ENCODE measurements at places on chromosomes 6 and 20.

DNA sequence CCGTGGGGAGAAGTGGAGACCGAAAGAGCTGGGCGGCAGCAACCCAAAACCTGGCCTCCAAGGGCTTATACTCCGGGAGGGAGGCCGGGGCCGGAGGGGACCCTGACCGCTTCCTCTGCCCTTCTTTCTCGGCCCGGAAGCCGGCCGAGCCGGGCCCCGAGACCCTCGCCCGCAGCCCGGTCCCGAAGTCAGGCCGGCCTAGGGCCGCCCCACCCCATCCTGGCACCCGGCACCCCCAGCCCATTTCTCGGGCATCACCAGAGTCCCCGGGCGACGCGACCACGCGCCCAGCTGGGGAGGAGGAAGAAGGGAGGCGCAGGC, 572 bp upstream of the ZDHHC14 start:
- DNase-seq = no peak

DNA sequence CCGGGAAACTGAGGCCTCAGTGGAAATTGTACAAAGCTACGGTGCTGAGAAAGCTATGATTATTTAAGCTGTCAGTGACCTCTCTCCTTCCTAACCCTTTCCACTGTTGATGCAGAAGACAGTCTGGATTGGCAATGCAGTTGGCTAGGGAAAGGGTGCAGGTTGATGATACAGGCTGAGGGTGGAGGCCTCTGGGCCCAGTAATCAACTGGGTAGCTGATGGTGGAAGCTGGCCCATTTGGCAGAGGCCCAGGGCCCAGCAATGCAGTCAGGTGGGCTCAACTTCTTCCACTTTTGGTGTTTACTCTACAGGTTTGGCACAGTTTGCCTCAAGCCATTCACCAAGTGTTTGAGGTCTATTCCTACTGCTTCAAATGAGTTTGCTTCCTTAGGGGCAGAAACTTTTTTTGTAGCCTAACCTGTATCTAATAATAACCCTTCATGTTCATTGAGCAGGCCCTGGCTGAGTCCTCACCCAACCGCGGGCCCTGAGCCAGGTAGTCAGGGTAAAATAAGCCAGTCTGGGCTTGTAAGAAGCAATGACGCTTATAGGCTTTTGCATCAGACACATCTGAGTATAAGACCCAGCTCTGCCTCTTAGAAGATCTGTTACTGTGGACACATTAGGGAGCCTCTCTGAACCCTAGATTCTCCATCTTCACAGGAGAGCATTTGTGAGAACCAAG, 12.1 kb downstream of the BCL2L1 start:
- DNase-seq = no peak

GRCh38 chr6:55980627-55981211, 105.3 kb upstream of the BMP5 start:
- no peak for DNase-seq

- DNase-seq = no peak
These were observed 5.1 kb upstream of the SYNJ2 start for GRCh38 chr6:157976345-157977175.
